ENCODE measurements at places on chromosomes 5 and 9.

GRCh38 chr5:108730617-108731340 is 16.9 kb upstream of the FER start:
- DNase-seq, result no peak

GRCh38 chr9:72169178-72169577 is 19.9 kb downstream of the GDA start:
- no peak for DNase-seq

DNA sequence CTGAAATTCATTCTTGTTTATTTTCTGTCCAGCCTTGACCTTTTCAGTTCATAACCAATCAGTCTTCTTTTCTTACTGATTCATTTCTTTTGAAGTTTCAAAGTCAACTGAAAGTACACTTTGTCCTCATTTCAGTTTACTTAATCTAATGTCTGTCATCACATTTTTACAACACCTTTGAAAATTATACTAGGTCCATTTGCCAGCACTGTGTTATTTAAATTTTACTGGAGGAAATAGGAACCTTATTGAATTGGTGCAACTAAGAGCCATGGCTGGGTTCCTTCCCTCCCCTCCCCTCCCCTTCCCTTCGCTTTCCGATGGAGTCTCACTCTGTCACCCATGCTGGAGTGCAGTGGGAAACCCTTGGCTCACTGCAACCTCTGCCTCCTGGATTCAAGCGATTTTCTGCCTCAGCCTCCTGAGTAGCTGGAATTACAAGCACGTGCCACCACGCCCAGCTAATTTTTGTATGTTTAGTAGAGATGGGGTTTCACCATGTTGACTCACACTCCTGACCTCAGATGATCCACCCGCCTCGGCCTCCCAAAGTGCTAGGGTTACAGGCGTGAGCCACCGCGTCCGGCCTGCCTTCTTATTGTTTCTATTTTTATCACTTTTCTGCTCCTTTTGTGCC is 6.3 kb downstream of the RMI1 start:
- DNase-seq, result no peak

- DNase-seq, result no peak
Measured at GRCh38 chr5:126376443-126376842, 46.8 kb upstream of the GRAMD2B start.

- no peak for DNase-seq
Measured at GRCh38 chr9:128025736-128026135, 41.4 kb downstream of the NAIF1 start.

GRCh38 chr5:151773951-151774350 is 2.2 kb downstream of the G3BP1 start:
- DNase-seq, result no peak

GRCh38 chr9:72684615-72685014 is 163.2 kb downstream of the TMC1 start:
- DNase-seq, result no peak

DNA sequence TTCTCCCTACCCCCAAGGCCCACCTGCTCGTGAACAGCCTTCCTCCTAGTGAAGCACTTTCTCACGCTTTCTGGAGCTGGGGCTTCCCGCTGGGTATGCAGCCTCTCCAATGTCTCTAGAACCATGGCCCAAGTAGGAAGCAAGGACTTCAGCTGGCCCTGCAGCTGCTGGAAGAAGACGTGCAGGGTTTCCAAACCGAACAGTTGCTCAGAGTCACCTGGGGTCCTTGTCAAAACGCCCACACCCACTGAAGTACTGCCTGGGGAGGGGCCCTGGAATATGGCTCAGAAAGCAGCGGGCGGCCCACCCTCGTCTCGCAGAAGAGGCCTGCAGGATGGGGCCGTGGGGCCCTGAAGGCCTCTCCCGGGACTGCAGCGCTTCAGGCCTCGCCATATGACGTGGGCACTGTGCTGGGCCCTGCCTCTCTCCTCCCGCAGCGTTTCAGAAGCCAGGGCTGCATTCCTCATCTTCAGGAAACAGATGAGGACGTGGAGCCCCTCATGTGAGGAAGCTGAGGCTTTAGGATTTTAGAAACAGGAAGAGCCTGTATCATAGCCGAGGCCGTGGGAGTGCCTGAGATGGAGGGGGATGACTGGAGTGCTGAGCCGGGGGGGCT is 116.0 kb upstream of the LMX1B start:
- DNase-seq, result no peak

DNA sequence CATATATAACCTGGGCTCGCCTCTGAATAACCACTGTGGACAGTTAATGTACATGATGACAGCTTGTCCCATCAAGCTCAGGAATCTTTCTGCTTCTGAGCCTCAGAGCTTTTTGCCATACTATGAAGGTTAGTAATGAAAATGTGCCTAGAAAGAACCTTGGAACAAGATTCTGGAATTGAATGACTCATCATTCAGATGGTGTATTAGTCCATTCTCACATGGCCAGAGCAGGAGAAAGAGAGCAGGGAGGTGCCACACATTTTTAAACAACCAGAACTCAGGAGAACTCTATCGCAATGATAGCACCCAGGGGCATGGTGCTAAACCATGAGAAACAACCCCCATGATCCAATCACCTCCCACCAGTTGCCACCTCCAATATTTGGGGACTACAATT is 542.1 kb downstream of the PRR16 start:
- DNase-seq, result no peak

GRCh38 chr5:125870256-125870655 is 553.0 kb upstream of the GRAMD2B start:
- DNase-seq, result no peak

DNA sequence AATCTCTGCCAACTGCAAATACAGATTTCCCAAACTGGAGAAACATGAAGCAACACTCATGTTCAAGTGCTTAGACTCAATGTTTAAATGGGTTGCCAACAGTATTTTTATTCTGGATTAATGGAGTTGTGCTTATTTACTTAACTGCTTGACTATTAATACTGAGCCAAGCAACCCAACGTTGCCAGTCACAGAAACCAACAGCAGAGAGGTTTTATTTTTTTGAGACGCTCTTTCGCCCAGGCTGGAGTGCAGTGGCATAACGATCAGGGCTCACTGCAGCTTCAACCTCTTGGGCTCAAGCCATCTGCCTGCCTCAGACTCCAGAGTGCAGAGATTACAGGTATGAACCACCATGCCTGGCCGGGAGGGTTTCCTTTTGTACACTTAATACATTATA is 8.5 kb upstream of the TMEM268 start:
- DNase-seq, result no peak

DNA sequence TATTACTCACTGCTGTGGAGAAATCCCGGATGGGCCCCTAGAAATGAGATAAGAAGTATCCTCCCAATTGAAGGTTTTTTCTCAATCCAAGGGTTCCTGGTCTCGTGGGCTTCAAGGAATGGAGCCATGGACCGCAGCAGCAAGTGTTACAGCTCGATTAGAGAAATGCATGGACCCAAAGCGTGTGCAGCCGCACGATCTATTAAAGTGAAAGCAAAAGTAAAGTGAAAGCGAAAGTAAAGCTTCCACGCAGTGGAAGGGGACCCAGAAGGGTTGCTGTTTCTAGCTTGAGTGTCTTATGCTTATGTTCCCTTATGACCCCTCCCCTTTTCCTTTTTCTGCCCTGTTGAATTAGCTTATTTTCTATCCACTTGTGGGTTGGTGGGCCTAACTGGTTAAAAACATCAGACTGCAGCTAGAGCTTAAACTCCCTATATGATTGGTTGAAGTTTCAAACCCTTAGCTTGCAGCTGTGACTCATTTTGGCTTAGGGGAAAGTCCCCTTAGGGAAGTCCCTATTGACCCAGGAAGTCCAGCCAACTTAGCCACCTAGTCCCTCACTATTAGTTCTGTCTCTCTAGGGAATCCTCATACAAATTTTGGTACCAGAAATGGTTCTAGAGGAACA is 1111.8 kb downstream of the TAF11L14 start:
- no peak for DNase-seq

GRCh38 chr9:114056527-114056926 is 21.6 kb downstream of the AMBP start:
- DNase-seq, result no peak

GRCh38 chr5:151757233-151758140 is 944 bp downstream of the ATOX1 start:
- DNase-seq, result no peak

- no peak for DNase-seq
Measured at GRCh38 chr5:39432696-39433530, 8.1 kb upstream of the DAB2 start.

- DNase-seq, result no peak
Measured at GRCh38 chr5:14726066-14726838, 61.7 kb downstream of the OTULIN start.

- DNase-seq, result no peak
Measured at GRCh38 chr5:177452688-177453638, 6.3 kb downstream of the PRR7 start.

- no peak for DNase-seq
Measured at GRCh38 chr5:96339862-96340261, 93.2 kb downstream of the PCSK1 start.

GRCh38 chr5:158511454-158511853 is 588.3 kb downstream of the EBF1 start:
- no peak for DNase-seq

GRCh38 chr5:113162770-113163169 is 186.2 kb downstream of the DCP2 start:
- no peak for DNase-seq

DNA sequence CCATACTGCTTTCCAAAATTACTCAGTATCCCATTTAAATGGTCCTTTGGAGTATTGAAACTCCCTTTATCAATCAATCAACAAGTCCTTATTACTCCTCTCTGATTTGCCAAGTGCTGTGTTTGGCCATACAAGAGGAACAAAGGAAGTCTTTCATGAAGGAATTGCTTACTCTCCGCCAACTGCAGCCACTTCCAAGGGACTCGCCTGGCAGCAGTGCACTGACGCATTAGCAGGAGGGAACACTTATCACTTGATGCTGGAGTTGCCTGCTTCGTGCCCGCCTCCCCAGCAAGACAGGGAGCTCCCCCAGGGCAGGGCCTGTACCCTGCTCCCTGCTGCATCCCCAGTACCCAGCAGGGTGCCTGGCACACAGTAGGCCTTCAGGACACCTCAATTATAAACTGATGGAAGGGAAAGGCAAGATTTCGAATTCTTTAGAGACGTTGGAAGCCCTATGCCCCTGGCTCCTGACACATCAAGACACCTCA is 97.9 kb downstream of the CRB2 start:
- no peak for DNase-seq

GRCh38 chr5:43638546-43638945 is 35.6 kb downstream of the NNT start:
- DNase-seq, result no peak

- DNase-seq, result no peak
Measured at GRCh38 chr5:98865690-98866089, 63.1 kb downstream of the CHD1 start.

GRCh38 chr5:129930221-129930620 is 26.0 kb downstream of the CHSY3 start:
- DNase-seq, result no peak

DNA sequence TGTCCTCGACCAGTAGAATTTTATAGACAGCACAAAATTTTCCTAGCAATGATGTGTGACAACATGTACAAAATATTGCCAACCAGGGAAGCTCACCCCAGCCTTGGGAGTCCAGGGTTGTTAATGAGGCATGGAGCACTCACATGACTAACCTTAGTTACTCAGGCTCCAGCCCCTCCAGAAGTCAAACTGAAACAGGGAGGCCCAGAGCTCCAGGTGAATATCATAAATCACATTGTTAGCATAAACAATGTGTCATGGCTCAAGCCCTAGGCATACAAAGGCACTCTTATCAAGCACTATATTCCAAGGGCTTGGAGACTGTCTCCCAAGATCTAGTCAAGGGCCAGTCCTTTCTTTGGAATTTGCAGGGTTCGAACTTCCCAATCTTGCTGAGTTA is 44.4 kb downstream of the TNFAIP8 start:
- DNase-seq, result no peak

DNA sequence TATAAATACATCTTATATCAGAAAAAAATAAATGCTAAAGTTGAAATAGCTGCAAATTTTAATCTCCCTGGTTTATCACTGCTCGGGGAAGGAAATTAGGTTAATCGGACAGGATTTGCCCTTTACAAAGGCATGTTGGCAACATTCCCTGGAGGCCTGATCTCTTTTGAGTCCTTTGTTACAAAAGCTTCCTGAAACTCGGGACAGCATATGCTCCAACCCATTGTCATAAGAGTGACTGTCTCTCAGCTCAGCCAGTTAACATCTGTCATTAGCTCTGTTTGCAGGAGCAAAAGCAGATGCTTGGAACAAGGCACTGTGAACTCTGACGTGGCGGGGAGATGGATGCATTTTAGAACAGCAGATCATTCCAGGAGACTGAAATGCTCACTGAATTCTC is 80.6 kb downstream of the MYO10 start:
- no peak for DNase-seq

GRCh38 chr5:137615171-137615775 is 116.1 kb upstream of the SPOCK1 start:
- DNase-seq, result no peak

- no peak for DNase-seq
Measured at GRCh38 chr5:150516011-150516410, 8.1 kb downstream of the NDST1 start.

DNA sequence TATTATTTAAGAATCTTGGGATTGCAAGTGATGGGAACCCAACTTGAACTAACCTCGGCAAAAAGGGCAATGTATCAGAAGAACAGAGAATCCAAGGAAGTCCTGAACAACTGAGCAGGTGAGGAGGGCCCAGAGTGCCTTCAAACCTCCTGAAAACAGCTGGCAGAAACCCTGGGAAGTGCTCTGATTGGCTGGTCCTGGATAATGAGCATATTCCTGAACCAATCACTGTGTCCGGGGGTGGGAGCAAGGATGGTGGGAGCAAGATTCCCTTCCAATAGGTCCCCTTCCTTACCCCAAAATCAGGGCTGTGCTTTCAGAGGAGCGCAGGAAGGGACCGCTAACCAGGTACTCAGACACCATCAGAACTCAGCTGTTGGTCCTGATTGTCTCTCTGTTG is 31.9 kb upstream of the TBC1D2 start:
- no peak for DNase-seq

GRCh38 chr5:1669276-1670155 is 130.1 kb downstream of the MRPL36 start:
- no peak for DNase-seq

DNA sequence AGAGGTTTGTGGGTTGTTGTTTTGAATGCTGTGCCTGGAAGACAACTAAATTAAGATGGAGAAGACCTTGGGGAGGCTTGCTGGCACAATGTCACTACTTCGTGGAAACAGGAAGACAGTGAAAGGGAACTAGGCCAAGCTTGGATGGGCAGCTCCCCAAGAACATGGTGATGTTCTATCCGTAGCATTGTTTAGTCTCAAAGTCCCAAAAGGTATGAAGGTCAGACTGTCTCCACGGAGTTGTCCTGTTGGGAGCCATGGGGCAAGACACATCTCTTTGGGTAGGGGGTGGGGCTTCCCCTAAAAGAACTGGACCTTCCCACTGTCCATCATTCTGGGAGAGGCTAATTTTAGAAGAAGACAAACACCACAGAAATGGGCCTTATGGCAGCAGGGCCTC is 140.5 kb downstream of the ENTREP1 start:
- no peak for DNase-seq

DNA sequence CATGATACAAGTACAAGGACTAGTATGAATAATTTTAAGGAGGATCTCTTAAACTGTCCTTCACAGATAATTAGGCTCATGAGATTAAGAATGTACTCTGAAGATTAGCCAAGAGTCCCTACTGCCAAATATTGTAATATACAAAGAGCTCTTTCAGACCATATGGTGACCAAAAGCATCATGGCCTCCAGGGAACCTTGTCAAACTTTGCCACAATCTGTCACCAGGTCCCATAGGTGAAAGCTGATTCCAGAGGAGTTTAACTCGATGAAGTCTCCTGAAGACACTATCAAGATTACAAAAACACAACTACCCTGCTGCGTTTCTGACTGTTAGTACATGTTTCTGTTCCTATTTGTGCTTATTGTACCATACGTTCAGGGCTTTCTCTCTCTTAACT is 395.4 kb upstream of the ITGA1 start:
- no peak for DNase-seq
